Stimulated activated CD4-positive, alpha-beta T cell treated with anti-CD3 and anti-CD28 coated beads, TNF-alpha, amount 100 ng/mL, for 1 hour (primary cell): ENCODE measurements at places on chromosomes 3 and 15.
A peak's percentile ranks its signal among the peaks of the same experiment; 100 is the strongest.

DNA sequence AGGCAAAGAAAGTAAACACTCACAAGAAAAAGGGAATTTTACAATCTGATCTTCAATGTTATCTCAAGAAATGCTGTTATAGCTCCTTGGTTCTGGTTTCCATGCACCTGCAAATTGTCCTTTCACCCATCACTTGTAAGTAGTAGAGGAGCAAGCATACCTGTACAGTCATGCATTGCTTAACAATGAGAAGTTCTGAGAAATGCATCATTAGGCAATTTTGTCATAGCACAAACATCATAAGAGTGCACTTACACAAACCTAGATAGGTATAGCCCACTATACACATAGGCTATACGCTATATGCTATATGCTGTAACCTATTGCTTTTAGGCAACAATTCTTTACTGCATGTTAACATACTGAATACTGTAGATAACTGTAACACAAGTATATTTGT, 672.3 kb downstream of the FHIT start:
- DNase-seq, result no peak

GRCh38 chr3:33152363-33153360, 38.8 kb downstream of the CRTAP start:
- no peak for DNase-seq

DNA sequence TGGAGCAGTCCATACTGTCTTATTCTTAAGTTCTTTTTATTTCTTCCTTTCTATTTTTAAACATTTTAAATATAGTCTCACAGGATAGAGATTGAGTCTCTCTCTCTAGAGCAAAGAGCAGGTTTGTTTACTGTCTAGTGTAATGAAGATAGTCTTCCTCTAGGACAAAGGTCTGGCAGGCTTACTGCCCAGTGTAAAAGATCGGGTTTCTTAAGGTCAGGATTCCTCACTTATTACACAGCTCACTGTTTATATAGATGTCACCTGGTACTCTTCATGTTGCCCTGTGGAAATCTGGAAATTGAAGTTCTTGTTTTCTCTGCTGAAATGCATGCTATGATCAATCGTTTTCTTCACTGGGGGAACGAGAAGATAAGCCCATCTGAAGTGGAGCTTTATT, 76.0 kb downstream of the ZBBX start:
- DNase-seq, result no peak

- no peak for DNase-seq
Measured at GRCh38 chr3:115968871-115969270, 345.6 kb downstream of the GAP43 start.

GRCh38 chr3:182482705-182483104, 310.6 kb upstream of the ATP11B start:
- no peak for DNase-seq

DNA sequence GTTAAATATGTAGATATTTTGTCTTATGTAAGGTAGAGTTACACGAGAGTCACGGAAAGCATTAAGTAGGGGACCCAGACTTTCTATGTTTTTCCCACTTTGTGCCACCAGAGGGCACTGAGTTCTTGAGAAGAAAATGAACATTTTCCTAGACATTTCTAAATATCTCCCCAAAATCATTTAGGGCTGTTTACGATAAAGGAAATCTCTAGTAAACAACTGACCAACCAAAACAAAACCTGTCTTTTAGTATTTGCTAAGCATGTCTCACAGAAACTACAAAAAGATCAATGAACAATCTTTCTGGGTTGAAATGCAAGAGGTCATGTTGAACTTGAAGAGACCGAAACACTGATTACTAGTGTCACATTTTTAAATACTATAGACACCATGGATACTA, 16.1 kb downstream of the POU1F1 start:
- DNase-seq, result no peak

GRCh38 chr3:166877971-166878370, 502.1 kb downstream of the ZBBX start:
- no peak for DNase-seq

- no peak for DNase-seq
Measured at GRCh38 chr15:33508703-33509102, 197.9 kb downstream of the RYR3 start.

DNA sequence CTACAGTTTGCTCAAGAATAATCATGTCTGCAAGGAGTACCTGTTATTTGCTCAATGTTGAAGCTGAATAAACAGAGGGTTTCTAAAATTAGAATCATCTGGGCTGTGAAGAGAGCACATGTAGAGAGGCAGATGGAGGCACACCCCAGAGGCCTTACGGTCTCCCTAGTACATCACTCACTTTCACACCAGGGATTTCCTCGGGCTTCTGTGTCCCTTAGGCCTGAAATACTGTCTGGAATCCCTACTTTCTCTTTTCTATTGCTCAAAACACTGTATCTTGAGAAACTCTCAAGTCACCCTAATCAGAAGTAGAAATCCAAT, 473.7 kb upstream of the ROBO2 start:
- no peak for DNase-seq

DNA sequence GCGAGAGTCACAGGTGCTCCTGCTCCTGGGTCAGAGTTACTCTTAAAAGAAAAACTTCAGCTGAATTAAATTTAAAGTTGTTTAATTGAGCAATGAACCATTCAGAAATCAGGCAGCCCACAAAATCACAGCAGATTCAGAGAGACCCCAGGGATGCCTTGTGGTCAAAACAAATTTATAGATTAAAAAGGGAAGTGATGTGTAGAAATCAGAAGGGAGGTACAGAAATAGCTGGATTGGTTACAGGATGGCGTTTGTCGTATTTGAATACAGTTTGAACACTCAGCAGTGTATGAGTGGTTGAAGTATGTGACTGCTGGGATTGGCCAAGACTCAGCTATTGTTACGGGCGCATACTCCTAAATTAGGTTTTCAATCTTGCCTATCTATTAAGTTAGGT, 58.6 kb downstream of the UACA start:
- DNase-seq, result no peak

- no peak for DNase-seq
Measured at GRCh38 chr15:65828585-65828984, 36.5 kb upstream of the DENND4A start.

DNA sequence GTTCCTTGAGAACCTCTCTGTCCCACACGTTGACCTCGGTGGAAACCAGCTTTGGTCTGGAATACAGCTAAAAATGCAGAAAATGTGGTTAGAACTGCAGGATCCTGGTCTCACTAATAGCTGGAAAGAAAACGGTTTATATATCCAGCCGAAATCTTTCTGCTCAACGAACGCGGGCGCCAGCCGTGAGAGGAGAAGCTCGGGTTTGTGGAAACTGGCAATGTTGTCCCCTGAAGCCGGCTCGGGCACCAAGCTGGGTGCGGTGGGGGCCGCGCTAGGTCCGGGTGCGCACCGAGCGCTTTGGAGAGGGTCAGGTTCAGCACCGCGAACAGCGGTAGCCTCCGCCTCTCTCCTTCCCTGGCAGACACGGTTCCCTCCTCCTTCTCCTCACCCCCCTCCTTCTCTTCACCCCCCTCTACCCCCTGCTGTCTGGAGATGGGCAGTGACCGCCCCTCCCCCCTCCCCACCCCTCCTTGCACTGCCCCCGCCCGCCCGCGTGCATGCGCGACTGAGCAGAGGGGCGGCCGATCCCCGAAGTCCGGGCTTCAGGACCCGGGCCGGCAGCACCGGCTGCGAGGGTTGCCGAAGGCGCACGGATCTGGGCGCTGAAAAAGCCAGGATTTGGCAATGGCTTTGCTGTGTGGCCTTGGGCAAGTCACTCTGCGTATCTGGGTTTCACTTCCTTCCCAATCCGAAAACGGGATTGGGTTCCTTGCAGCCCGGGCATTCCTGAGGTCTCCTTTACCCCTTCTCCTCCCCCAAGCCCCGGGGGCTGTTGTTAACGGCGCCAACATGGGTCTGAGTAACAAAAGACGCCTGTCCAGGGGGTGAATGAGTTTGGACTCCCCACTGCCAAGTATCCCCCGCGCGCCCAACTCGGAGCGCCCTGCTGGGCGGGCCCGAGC, at the start of gene SKOR1:
TSS of gene SKOR1 (plus strand) at position 534 of the 905 bp plus-strand sequence. CDS start at position 628, 94 bp downstream.
- no peak for DNase-seq

GRCh38 chr3:62818347-62818746, 56.9 kb downstream of the CADPS start:
- no peak for DNase-seq

- no peak for DNase-seq
Measured at GRCh38 chr15:100717596-100717995, 115.2 kb downstream of the ASB7 start.

DNA sequence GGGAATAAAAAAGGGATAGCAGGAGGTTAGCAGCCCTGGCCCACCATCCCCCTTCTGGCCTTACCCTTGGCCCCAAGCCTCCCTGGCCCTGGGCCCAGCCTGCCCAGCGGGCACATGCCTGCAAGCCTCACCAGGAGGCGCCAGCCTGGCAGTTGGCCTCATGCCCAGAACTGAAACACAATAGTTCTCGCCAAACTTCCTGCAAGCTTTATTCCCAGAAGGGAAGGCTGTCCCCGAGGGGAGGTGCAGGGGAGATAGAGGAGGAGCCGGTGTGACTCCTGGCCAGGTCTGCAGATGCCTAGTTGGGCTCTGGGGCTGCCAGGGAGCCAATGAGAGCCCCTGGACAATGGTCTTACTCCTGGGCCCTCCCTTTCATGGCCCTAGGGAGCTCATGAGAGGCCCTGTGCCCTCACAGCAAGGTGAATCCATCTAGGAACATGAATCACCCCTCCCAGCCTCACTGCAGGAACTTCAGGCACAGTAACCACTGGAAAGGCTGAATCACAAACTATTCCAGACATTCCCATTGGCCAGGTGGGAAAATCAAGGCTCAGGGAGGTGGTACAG, 4.0 kb downstream of the CCDC33 start:
- no peak for DNase-seq

DNA sequence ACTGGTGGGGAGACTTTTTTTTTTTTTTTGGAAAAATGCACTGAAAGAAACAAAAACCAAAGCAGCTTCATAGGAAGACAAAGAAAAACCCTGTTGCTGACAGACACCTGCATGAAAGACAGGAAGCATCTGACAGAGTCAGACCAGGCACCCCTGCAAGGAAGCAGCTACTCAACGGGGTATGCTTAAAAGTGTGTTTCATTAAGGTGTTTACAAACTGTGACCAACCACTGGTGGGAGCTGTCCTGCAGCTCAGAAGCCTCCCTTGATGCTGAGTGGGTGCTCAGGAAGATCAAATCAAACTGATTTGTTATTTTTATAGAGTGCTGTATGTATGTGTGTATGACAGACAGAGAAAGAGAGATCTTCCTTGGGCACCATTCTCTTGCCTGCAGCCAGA, 34.7 kb upstream of the AGBL1 start:
- no peak for DNase-seq

- DNase-seq, result no peak
Measured at GRCh38 chr3:194879126-194879877, 193.6 kb downstream of the FAM43A start.

DNA sequence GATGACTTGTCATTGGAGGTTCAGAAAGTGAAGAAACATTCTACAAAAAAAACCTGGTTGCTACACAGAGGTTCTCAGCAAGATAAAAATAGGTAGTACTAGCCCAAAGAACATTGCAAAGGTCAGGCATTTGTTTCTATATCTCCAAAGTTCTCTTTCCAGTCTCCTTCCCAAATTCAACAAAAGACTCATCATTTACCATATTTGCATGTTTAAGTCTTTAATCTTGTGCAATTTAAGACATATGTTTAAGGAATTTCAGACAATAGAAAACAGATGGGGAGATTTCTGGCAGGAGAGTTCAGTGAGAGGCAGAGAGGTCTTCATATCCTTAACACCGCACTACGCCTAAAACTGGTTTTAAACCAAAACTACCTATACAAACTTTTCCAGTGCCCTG, 173.8 kb upstream of the THBS1 start:
- no peak for DNase-seq

GRCh38 chr3:23590424-23591273, 215.1 kb upstream of the UBE2E1 start:
- no peak for DNase-seq

GRCh38 chr3:119608405-119609000, 10.8 kb downstream of the PLA1A start:
- DNase-seq, result no peak

GRCh38 chr3:71185733-71186455, 397.6 kb downstream of the FOXP1 start:
- peak; percentile 12 for DNase-seq

- DNase-seq, result no peak
Measured at GRCh38 chr3:123372686-123373473, 76.0 kb downstream of the ADCY5 start.

- DNase-seq, result no peak
Measured at GRCh38 chr3:105523501-105523900, 156.8 kb downstream of the ALCAM start.

DNA sequence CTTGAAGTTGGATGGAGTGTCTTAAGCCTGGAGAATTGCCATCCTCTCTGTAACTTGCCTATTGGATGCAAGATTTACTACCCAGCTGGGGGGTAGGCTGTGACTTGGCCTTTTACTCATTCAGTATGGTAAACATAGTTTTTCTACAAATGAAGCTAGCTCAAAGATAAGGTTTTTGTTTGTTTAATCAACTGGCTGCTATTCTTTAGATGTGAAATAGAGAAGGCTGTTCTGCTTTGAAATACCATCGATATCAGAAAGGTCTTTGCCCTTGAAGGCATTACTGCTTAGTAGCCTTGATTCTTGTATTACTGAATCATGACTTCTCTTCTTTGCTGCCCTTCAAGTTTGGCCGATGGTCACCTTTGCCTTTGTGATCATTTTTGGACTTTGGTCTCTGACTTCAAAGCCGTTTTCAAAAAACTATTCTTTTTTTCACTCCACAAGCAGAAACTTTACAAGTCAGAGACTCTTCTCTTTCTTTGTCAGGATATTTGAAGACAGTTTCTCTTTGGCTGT, 83.1 kb downstream of the GAP43 start:
- DNase-seq, result no peak

GRCh38 chr15:57395292-57395691, 19.0 kb downstream of the CGNL1 start:
- DNase-seq, result no peak

- no peak for DNase-seq
Measured at GRCh38 chr3:16086690-16087089, 87.8 kb upstream of the GALNT15 start.

- DNase-seq, result no peak
Measured at GRCh38 chr15:73683777-73684580, at the start of gene CD276. TSS of gene CD276 (plus strand) at chr15:73684383. CDS start at chr15:73699640, 15,257 bp downstream.

- DNase-seq, result no peak
Measured at GRCh38 chr3:109351231-109351630, 13.9 kb upstream of the DPPA4 start.

GRCh38 chr3:70298385-70298784, 14.1 kb downstream of the MDFIC2 start:
- no peak for DNase-seq
